ENCODE measurements at places on chromosomes 11 and 22. TPM values are rescaled to one million over a fixed set of nuclear protein-coding genes. Genes with fewer than 3 reads are reported as not detected.

PKDREJ gene
- polyA plus RNA-seq = not detected

DNA sequence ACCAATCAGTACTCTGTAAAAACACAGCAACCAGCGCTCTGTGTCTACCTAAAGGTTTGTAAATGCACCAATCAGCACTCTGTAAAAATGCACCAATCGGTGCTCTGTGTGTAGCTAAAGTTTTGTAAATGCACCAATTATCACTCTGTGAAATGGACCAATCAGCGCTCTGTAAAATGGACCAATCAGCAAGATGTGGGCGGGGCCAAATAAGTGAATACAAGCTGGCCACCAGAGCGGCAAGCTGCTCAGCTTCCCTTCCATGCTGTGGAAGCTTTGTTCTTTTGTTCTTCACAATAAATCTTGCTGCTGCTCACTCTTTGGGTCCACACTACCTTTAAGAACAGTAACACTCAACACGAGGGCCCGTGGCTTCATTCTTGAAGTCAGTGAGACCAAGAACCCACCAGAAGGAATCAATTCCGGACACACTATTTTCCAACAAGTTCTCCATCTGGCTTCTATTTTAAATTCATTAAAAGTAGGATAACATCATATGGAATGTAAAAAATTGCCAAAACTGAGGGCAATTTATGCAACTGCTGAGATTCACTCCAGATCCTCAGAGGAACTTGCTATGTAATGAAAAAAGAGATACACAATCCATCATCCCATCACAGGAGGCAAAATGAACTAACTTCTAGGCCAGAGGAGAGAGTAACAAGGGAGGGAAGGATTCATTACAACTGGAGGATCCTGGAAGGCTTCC, 3.1 kb upstream of the PANX1 start:
- DNase-seq = peak; percentile 26

SLC22A12 gene
- polyA plus RNA-seq = not detected

WBP2NL gene
- 0.14 TPM for polyA plus RNA-seq

MYO7A gene
- not detected for polyA plus RNA-seq

- DNase-seq = peak; percentile 67
These were observed 23.6 kb downstream of the XRRA1 start for GRCh38 chr11:74925281-74925680.

DNA sequence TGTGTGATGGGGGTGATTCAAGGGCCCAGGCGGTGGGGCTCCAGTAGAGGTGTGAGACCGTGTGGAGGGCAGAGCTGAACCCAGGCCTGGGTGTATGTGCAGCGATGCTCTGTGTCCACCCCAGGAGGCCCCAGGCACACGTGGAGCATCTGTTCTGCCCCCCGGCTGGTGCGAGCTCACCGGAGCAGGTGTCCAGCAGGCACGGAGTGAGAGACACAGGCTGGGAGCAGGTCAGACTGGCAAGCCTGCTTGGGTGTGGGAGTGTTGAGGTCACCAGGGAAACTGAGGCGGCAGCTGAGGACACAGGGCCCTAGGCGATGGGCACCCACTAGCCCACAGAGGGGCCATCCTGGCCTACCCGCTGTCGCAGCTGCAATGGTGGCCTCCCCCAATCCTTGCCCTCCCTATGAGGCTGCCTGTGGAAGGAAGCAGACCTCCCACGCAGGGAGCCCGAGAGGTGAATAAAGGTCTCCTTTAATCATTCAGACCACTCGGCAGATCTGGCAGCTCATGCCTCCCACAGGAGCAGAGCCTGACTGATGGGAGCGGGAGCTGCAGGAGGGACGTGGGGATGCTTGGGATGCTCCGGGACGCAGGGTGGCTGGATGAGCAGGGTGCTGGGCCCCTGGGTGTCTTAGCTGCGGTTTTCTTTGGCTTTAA, 1165.1 kb downstream of the BRD1 start:
- no peak for DNase-seq

DNA sequence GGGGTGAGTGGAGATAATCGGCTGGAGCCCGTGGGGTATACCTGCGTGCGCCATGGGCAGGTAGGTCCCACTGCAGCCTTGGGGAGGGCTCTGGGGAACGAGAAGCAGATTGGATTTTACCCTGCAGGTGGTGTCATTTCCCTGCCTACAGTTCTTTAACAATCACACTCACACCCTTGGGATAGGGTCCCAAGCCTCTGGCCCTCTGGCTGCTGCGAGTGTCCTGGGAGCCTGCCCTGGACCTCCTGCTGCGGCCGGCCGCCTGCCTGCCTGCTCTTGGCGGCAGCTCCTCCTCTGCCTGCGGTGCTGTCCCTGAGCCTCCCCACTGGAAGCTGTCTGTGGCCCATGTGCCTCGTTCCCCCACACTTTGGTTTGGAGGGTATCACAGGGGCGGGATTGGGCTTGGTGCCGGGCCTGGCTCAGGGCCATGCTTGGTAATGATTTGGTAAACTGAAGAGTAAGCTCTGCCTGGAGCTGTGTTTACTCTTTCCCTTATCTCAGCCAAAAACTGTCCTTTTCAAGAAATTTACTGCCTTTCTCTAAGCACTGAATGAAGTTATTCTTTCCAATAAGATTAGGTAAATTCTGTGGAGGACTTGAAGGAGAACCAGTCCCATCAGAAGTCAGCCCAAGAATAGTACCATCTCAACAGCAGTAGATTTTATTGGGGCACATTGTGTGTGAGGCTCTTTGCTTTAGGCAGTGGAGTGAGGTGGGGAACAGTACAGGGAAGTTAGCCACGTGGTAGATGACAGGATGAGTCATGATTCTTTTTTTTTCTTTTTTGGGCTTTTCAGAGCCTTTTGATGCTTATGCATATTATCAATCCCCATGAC, 53.7 kb downstream of the TBC1D22A start:
- DNase-seq = peak; percentile 71

GRCh38 chr22:38655519-38656255, 505 bp downstream of the FAM227A start:
- DNase-seq = peak; percentile 54

GRCh38 chr11:18229501-18229900, 7.1 kb downstream of the SAA4 start:
- DNase-seq = no peak

DNA sequence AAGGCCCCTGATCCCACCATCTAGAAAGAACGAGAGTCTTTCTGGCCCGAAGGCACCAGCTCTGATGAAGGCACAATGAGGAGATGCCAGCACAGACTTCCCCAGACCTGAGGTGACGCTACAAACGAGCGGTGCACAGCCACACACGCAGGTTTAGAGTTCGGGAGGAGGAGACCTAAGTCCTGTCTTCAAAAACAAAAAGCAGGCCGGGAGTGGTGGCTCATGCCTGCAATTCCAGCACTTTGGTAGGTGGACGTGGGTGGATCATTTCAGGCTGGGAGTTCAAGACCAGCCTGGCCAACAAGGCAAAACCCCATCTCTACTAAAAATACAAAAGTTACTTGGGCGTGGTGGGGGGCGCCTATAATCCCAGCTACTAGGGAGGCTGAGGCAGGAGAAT, 9.5 kb downstream of the LTO1 start:
- no peak for DNase-seq

DNA sequence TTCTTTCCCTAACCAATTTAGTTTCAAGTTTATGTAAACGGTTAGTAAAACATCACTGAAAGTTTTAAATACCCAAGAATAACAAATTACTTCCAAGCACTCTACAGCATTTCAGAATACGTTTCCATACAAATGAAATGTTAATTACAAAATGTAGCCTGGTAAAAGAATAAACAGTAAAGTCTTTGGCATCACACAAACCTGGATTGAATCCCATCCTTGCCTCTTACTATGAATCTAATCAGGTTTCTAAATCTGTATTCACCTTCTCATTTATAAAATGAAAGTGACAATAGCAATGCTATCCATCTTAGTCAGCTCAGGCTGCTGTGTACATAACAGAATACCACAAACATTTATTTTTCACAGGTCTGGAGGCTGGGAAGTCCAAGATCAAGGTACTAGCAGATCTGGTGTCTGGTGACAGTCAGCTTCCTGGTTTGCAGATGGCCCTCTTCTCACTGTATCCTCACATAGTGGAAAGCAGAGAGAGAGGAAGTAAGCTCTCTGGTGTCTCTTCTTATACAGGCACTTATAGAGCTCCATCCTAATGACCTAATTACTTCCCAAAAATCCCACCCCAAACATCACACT, 19.2 kb downstream of the FAM168A start:
- DNase-seq = no peak

CALCB gene
- polyA plus RNA-seq = not detected

BIK gene
- polyA plus RNA-seq = not detected

NAGA gene
- 26.4 TPM for polyA plus RNA-seq

CHADL gene
- 0.30 TPM for polyA plus RNA-seq

- no peak for DNase-seq
These were observed 23.3 kb upstream of the TMEM191C start for GRCh38 chr22:21443735-21444421.

DNA sequence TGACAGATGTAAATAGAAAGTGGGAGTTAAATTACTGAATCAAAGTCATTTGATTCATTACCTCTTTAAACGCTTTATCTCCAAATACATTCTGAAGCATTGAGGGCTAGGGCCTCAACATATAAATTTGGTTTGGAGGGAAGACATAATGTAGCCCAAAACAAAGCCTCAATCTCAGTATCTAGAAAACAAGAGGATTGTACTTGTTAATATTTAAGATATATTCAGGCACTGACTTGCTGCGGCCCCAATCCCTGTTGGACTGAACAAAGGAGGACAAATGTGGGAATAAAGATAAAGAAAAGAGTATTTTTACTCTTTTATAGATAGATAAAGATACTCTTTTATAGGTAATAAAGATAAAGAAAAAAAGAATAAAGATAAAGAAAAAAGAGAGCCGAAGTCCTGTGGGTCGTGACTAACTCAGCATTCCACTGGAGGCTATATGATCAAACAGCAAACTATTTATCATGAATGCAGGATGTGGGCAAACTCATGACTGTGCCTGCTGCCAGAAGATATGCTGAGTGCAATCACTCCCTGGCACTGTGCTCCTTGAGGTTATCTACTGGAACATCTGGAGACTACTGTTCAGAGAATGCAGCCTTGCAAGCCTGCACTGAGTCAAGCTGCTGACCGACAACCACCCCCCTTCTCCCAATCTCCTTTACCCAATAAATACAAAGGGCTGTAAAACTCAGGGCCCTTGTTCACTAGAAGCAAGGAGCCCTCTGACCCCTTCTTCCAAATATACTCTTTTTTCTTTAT, 6.9 kb downstream of the OR10V1 start:
- peak; percentile 68 for DNase-seq

OR52N2 gene
- not detected for polyA plus RNA-seq

ARHGAP8 gene
- not detected for polyA plus RNA-seq

ASPHD2 gene
- polyA plus RNA-seq = 1.6 TPM

ARVCF gene
- polyA plus RNA-seq = 1.2 TPM

TUB gene
- polyA plus RNA-seq = 3.3 TPM

TRIM49 gene
- not detected for polyA plus RNA-seq

DNA sequence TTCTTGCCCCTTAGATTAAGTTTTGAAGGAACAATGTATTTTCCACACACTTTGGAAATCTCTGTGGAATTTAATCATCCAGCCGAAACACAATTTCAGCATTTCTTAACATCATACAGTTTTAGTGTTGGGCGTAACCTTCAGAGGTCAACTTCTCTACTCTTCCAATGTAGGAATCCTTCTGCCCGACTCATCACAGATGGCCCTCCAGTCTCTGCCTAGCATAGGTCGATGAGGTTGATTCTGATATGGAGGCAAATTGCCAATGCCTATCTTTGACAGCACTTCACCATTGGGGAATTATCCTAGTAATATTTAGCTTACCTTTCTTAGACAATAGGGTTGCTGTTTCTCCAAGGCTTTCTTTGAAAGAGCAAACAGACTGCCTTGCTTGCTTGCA, 175.7 kb upstream of the TTC12 start:
- no peak for DNase-seq

GRCh38 chr11:14306481-14306880, 52.5 kb downstream of the RRAS2 start:
- peak; percentile 23 for DNase-seq

- no peak for DNase-seq
These were observed 539.6 kb upstream of the LRRC4C start for GRCh38 chr11:41999066-41999465.

DNA sequence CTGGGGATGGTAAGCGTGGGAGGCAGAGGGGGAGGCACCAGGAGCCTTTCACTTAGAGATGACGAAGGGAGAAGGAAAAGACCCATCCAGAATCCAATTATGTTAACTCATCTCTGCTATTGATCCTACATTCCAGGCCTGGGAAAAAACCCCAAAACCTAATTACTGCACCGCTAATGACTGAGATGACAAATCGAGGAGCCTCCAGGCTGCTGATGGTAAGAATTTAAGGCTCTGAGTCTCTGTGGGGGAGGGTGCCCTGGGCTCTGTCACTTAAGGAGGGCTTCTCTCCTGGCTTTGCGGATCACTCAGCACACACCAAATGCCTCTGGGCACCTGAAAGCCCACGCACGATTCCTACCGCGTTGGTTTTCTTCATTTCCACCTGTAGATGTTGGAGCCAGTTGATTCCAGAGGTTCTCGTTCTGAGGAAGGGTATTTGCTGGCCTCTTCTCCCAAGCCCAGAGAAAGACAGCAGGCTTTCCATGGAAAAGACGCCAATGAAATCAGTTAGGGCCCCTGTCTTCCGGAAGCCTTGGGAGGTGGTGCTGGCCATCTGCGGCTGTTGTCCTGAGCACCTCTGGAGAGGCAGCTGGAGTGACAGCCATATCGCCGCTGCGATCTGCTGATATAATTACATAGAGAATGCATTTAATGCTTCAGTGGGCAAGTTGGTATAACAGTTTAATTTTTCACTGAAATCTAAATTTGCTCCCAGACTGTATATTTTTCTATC, 751.2 kb downstream of the BRD1 start:
- DNase-seq = no peak

DNA sequence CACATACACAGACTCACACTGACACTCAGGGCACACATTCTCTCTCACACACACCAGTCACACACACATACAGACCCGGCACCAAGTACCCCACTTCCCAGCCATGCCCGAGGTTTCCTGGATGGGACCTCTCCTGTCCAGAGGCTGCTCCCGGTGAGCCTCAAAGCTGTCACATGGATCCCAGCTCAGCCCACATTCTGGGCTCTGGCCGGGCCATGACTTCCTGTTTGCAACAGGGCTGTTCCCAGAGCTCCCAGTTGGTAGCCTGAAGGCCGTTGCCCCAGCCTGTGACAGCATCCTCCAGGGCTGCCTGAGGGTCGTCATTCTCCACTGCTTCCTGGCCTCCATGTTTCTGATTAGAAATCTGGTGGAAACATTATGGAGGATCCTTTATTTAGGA, 14.6 kb upstream of the CYP2D6 start:
- no peak for DNase-seq

DNA sequence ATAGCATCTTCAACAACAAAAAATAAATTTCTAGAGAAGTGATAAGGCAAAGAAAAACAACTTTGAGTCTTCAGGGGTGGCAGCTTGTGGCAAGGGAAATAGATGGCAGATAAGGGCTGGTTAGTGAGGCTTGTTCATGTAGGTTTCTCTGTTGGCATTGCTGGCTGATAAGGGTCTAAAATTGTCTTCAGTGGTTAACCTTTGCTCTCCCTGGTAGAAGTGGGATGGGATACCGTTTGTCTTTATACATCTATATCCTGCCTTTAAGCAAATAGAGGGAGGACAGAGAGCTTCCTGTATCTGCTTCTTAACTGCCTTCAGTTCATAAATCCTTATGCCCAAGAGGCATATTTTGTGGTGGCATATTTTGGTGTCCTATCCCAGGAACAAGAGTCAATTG, 57.1 kb downstream of the TRAF6 start:
- no peak for DNase-seq
